ENCODE measurements at places on chromosomes 1 and 21. TPM values are rescaled to one million over a fixed set of nuclear protein-coding genes. Genes with fewer than 3 reads are reported as not detected.

RBM15 gene
- total RNA-seq: 53.3 TPM

KLHDC9 gene
- total RNA-seq: not detected

SLC22A15 gene
- 0.17 TPM for total RNA-seq

DNA sequence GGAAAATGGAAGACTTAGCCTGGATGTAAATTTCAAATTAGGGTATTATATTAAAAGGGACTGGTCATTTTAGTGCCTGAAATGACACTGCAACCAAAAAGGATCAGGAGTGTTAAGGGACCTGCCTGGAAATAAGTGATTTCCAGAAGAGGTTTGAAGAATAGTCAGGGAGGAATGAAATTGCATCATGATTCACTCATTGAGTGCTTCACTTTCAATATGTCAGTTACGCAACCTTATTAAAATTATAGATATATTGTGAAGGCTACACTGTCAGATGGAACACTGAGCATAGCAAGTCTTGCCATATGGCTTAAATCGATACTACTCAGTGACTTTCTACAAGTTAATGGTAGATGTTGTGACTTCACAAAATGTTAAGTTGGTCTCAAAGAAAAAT, 275.2 kb upstream of the DPYD start:
- no peak for DNase-seq

GRCh38 chr1:156082309-156083091, at the start of gene MEX3A:
MEX3A (minus strand) TSS chr1:156082465; CDS start chr1:156081998, 467 bp downstream.
- peak; percentile 56 for DNase-seq

GRCh38 chr1:208149776-208150514, 94.2 kb downstream of the PLXNA2 start:
- no peak for DNase-seq

DNA sequence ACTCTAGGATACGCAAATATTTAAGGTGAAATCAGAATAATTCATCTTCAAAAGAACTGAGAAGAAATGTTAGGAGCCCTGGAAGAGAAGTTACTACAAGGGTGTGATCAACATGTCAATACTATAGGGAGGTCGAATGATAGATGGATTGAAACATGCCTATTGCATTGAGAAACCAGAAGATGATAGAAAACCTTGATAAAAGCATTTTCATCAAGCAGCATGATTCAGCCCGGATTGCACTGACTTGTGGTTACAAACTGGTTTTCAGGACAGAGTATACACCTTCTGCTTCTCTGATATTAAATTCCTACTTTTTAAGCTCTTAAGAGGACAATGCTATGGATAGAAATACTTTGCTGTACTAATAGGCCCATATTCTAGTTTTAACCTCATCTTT, 164.2 kb downstream of the FMN2 start:
- DNase-seq: no peak

GRCh38 chr1:77370161-77370560, 88.3 kb downstream of the AK5 start:
- DNase-seq: no peak

Data from CD4-positive, CD25-positive, alpha-beta regulatory T cell (primary cell).